Foreskin fibroblast (primary cell): ENCODE measurements at places on chromosomes 6 and 20.

DNA sequence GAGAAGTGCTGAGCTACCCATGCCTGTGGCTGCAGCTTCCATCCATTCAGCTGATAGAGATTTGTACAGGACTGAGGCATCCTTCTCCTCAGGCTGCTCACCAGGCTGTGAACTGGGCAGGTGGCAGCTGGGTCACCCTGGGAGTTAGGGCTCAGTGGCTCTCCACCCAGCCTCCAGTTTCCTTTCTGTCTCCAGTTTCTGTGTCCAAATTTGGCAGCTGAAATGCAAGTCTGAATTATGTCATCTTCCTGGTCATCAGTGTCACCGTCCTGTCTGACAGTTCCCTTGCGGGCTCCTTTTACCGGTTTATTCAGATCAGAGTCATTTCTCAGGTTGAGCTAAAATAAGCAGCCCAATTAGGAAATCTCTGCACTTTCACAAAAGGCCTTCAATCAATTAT lies 93.3 kb downstream of the EDN1 start:
- no peak for DNase-seq

GRCh38 chr6:38305995-38306681 lies 333.6 kb downstream of the BTBD9 start:
- no peak for DNase-seq

- DNase-seq: no peak
Observed at GRCh38 chr6:84667252-84668213, 96.9 kb downstream of the TBX18 start.

- DNase-seq: no peak
Observed at GRCh38 chr6:39599973-39600372, 125.2 kb downstream of the KIF6 start.

GRCh38 chr20:63750807-63751470 lies 11.4 kb downstream of the SLC2A4RG start:
- DNase-seq: no peak

GRCh38 chr6:108862479-108863191 lies 14.4 kb downstream of the ARMC2 start:
- no peak for DNase-seq

- no peak for DNase-seq
Observed at GRCh38 chr20:38931984-38932383, 5.8 kb downstream of the FAM83D start.

DNA sequence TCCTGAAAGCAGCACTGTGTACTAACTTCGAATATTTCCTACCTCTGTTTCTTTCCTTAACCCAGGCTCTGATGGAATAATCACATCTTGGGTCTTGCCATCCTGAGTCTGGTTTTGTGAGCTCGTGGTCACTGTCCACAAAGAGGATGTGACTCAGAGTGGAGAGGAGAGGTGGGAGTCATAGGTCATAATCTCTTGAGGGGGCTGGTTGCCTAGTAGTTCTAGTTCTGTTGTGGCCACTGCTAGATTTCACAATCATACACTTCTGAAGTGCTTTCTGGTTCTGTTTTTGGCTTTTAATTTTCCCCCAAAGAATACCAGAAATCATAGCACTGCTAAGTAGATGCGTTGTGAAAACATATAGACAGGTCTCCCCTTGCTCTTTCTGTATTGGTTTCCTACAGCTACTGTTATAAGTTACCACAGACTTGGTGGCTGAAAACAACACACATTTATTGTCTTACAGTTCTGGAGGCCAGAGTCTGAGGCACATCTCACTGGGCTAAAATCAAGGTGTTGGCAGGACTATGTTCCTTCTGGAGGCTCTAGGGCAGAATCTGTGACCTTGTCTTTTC lies 102.8 kb downstream of the NRSN1 start:
- DNase-seq: peak; percentile 67

GRCh38 chr6:41591859-41592502 lies 45.8 kb downstream of the FOXP4 start:
- DNase-seq: peak; percentile 23

DNA sequence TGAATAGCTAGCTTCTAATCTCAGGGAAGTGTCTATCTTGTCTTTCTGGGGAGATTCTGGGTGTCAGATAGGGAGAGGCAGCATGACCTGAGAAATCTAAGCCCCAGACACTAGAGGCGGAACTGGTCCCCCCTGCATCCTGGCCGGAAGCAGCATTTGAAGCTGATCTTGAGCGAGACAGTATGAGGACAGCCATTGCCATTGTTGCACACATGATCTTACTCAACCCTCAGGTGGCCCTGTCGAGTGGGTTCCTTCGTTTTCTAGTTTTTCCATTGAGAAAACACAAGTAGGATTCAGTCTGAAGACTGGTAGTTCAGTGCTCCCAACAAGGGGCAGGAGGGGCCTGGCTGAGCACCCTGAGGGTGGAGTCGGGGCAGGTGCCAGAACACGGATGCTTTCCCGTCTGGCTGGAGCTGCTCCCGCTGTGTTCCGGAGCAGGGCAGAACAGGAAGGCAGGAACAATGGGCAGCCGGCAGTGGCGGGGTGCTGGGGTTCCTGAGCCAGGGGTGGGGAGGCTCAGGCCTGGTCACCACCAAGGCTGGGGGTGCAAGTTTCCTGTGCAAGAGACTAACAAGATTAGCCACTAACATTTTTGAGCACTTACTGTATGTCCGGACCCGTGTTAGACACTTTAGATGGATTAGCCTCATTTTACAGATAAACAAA lies 7.9 kb upstream of the SDCBP2 start:
- no peak for DNase-seq

- DNase-seq: no peak
Observed at GRCh38 chr6:31001281-31001888, 8.9 kb upstream of the MUC22 start.

DNA sequence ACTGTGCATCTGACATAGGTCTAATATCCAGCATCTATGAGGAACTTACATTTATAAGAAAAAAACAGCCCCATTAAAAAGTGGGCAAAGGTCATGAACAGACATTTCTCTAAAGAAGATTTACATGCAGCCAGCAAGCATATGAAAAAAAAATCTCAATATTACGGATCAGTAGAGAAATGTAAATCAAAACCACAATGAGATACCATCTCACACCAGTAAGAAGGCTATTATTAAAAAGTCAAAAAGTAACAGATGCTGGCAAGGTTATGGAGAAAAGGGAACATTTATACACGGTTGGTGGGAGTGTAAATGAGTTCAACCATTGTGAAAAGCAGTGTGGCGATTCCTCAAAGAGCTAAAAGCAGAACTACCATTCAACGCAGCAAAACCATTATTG lies 13.1 kb downstream of the METTL24 start:
- DNase-seq: no peak

DNA sequence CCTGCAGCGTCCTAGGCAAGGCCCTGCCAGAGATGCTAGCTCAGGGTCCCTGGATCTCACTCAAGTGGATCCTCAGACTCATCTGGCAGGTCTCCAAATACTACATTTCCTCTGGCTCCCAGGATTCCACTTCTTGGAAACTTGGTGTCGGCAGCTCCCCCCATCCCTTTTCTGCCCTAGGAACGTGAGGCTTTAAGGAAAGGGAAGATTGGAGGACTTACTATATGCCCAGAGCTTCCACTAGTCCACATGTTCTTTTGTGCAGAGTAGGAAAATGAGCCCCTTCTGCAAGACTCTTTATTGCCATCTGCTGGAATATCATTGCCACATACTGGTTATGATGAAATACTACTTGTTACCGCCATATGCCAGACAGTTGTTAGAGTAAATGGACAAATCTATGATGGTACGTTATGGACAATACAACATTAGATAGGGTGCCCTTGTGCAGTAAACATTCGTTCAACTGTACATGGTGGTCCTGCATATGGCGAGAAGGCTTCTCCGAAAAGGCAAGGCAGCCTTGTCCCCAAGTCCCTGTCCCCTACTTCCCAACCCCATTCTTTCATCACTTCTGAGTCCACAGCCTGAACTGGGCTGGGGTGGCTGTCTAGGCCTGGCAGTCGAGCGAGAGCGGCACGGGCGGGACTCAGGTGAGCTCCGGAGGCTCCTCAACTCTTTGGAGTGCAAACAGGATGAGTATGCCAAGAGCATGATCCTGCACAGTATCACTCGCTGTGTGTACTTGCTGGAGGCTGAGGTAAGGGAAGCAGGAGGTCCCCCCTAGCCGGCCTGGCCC lies 780 bp downstream of the ARMC12 start:
- DNase-seq: peak; percentile 72

- no peak for DNase-seq
Observed at GRCh38 chr20:57413986-57414385, 22.8 kb downstream of the RBM38 start.

GRCh38 chr6:125004198-125004597 lies 42.0 kb downstream of the RNF217 start:
- DNase-seq: no peak

GRCh38 chr6:143451531-143451930 lies 926 bp downstream of the PEX3 start:
- DNase-seq: peak; percentile 55

- DNase-seq: no peak
Observed at GRCh38 chr6:43742285-43742684, 27.7 kb upstream of the VEGFA start.
